ENCODE measurements at places on chromosomes 6 and 20. TPM values are rescaled to one million over a fixed set of nuclear protein-coding genes. Genes with fewer than 3 reads are reported as not detected.
A peak's percentile ranks its signal among the peaks of the same experiment; 100 is the strongest.

GRCh38 chr6:106488494-106489370, 128.2 kb downstream of the CRYBG1 start:
- DNase-seq, result no peak
- H3K27ac ChIP-seq, result no peak overlapping the region
- peaks cover 23% of the 10 kb centered on the region for H3K4me1 ChIP-seq

DNA sequence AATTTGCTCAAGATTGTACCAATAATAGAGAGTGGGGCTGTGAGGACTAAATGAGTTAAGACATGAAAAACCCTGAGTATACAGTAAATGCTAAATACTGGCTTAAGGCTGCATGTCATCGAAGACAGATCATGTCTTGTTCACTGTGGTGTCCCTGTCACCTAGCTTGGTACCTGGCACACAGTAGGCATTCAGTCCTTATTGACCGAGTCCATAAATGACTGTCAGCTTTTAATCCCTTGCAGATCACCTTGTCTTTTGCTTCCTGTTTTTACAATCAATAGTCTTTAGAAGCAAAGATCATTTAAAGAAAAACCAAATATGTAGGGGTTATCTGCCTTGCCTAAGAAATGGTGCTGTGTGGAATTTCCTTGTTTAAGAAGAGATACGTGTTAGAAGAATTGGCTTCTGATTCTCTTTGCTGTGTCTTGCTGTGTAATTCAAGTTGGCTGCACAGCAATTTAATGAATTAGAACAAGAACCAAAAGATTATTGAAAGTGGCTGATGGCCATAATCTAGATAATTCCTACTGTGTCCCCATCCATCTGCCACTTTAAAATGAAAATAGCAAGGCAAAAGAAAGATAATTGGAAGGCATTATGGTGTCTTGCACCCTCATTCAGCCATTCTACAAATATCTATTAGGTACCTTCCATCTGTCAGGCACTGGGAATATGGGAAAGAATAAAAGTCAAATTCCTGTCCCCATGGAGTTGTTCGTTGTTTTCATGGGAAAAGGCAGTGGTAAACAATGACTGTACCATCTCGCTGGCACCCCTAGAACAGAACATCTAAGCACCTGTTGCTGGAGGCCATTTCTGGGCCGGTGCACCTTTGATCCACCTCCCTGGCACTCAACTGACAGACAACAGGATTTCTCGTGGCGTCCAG, 12.4 kb upstream of the MAPK13 start:
- H3K36me3 ChIP-seq, result no peaks in the 10 kb centered on the region
- H3K4me1 ChIP-seq, result peaks cover 66% of the 10 kb centered on the region
- H3K27ac ChIP-seq, result peak overlapping the region; percentile 75

- no peak for DNase-seq
- H3K36me3 ChIP-seq, result peaks cover 20% of the 10 kb centered on the region
- H3K27me3 ChIP-seq, result no peaks in the 10 kb centered on the region
These were observed 61.2 kb downstream of the SRC start for GRCh38 chr20:37407019-37407566.

DNA sequence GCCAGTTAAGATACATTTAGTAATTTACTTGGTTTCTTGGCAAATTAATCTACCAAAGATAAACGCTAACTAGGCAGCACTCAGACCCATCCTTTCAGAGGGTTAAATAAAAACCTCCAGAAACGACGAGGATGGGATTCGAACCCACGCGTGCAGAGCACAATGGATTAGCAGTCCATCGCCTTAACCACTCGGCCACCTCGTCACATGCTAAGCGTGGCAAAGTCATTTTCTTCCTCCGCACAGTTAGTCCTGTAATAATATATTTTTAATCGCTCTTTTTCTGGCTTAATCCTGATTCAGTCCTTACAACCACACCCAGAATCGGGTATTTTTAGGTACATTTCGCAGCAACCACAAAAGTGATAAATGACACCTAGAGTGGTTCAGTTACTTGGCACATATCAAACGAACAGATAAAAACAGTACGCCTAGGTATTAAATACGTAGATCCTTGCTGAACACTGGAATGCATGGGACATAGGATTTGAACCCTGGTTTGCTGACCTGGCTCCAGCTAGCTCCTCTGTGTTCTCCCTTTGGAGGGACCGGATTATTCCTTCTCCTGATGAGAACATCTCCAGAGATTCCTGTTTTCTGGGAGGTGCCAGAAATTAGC, 71.6 kb downstream of the GPX5 start:
- H3K4me1 ChIP-seq, result no peaks in the 10 kb centered on the region
- H3K4me3 ChIP-seq, result no peak overlapping the region
- no peak for DNase-seq
- no peaks in the 10 kb centered on the region for H3K36me3 ChIP-seq

DNA sequence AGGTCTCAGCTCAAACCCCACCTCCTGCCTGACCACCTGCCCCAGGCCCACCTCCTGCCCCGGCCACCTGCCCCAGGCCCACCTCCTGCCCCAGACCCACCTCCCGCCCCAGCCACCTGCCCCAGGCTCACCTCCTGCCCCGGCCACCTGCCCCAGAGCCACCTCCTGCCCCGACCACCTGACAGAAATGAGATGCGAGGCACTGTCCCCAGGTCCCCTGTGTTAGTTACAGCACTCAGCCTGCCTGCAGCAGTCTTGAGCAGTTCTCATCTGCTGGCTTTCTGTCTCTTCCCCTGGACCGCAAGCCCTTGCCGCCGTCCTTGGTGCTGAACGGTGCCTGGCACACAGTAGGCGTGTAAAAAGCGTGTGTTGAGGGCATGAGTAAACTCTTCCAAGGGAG, 79.5 kb downstream of the CDH4 start:
- no peaks in the 10 kb centered on the region for H3K27me3 ChIP-seq
- DNase-seq, result peak; percentile 10
- no peak overlapping the region for H3K4me3 ChIP-seq
- H3K36me3 ChIP-seq, result no peaks in the 10 kb centered on the region
- H3K27ac ChIP-seq, result no peak overlapping the region
- H3K4me1 ChIP-seq, result no peaks in the 10 kb centered on the region

The PHACTR3 gene
- total RNA-seq, result 0.45 TPM

The NKX2-4 gene
- not detected for total RNA-seq

The TNXB gene
- 102 TPM for total RNA-seq

The KCNG1 gene
- total RNA-seq, result 10.4 TPM
